ENCODE measurements at places on chromosomes 6 and 20. TPM values are rescaled to one million over a fixed set of nuclear protein-coding genes. Genes with fewer than 3 reads are reported as not detected.

The KHDC1L gene
- not detected for total RNA-seq

The PPP1R3G gene
- not detected for total RNA-seq

The ZFP64 gene
- 14.6 TPM for total RNA-seq

The SLA2 gene
- not detected for total RNA-seq

All from HT1080 (cell line).